ENCODE measurements at places on chromosomes 16 and 17.

DNA sequence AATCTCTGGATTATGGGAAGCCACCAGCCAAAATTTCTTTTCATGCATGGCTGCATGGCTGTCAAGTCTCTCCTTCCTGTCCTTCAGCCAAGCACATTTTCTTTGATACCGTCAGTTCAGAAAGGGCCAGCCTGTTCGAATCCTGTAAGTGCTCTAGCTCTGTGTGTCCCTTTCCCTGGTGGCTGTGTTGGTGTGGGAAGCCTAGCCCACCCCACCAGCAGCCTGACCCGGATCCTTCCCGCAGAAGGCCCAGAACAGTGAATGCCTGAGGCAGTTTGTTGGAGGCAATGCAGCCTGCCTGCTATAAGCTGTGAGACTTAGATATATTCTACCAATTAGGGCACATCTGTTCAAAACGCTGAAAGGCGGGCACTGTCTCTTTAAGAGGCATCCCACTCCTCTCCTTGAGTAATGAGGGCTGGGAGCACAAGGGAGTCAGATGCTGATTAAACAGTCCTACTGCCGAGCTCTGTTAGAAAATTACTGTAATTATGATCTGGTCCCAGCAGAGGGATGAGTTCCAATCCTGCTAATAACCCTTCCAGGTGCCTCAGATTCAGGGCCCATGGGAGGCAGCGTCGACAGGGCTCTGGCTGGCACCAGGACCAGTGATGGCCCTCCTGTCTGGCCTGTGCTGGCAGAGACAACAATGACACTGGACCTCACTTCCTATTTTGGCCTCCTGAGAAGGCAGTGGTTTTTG, 18.4 kb downstream of the SNX11 start:
- no peak for DNase-seq

- DNase-seq: no peak
These were observed 14.9 kb upstream of the NKD1 start for GRCh38 chr16:50533317-50533716.

DNA sequence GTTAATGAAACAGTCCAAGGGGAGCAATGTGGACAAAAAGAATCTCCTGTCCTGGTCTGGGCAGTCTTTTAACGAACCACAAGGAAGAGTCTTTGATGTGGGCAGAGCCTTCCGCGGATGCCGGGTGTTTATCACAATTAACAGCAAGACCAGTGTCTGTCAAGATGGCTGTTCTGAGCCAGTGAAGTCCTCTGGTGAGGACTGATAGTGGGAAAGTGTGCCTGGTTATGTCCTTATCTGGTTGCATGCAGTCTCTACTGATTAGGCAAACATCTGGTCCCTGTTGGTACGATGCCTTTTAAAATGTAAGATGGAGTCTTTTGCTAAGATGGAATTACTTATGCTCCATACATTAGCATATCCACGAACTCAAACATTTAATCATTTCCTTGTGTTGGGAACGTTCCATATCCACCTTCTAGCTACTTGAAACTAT, 88.5 kb downstream of the ZNF18 start:
- DNase-seq: no peak

- peak; percentile 40 for DNase-seq
These were observed 77.0 kb upstream of the TNRC6C start for GRCh38 chr17:77881545-77881944.

- no peak for DNase-seq
These were observed 76.7 kb downstream of the PLD6 start for GRCh38 chr17:17129466-17129865.

- no peak for DNase-seq
These were observed 80.1 kb upstream of the TRAP1 start for GRCh38 chr16:3797473-3797872.

- DNase-seq: no peak
These were observed 7.0 kb downstream of the CUEDC1 start for GRCh38 chr17:57948169-57948554.

DNA sequence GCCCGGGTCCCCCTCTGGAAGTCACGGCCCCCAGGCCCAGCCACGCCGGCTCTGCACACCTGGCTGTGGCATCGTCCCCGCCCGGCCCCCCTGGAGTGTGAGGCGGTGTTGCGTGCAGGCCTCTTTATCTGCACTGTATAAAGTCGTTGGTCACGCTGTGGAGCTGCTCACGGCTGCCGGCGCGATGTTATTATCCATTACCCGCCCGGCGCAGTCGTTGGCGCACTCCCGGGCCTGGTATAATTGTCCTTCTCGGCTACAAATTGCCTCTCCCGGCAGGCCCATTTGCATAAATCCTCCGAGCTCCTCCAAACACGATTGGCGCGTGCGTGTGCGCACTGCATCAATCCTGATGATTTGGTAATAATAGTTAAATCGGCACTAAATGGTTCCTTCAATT, 57.8 kb downstream of the BAHCC1 start:
- no peak for DNase-seq

DNA sequence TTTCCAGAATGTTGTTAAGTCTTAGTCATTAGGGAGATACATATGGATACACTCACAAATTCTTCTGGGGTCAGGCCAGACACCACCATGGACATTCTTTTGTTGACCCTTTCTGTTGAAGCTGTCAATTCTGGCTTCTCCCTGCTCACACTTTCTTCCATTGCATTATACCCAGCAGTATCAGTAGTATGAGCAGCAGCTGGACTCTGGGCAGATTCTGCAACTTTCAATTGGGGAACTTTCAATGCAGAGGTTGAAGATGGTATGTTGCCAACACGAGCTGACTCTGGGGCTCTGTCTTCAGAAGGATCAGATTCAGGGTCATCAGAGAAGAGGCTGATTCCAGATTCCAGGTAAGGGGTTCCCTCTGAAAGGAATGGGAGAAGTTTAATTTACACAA, 45.8 kb downstream of the RND2 start:
- no peak for DNase-seq

- DNase-seq: no peak
These were observed 2.3 kb downstream of the NGFR start for GRCh38 chr17:49497148-49498028.

GRCh38 chr17:56640116-56640515, 46.6 kb downstream of the NOG start:
- DNase-seq: no peak

DNA sequence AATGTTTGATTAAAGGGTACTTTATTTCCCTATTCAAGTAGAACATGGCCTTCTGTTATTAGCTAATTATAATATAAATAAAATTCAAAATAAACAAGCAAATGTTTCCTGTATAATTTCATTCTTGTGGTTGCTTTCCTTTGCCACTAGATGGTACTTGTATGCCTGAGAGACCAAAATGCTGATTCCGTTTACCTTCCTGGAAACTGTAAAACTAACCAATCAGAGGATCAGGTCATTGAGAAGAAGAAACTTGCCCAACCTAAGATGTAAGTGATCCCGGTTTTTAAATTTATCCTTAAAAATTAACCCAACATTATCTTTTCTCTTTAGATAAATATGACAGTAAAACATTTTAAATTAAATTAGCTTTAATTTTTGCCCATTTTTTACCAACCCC, 8.1 kb upstream of the ABCA5 start:
- peak; percentile 10 for DNase-seq

DNA sequence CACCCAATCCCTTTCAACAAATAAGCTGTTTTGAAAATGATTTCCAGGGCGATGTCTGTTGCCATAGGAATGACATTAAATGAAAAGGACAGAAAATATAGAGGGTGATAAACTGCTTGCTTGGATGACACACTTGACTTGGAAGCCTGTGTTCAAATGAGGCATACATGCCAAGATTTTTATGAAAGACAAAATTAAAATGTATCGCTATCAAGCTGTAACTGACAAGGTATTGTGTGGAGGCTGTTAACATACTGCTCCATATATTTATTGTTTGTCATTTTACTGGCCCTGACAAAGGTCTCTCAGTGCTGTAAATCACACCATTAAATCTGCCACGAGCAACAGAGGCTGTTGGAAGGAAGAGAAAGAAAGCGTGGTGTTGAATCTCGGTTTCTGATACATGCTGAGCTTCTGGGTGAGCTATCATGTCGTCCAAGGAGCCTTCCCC, 456.2 kb upstream of the SALL1 start:
- DNase-seq: no peak

DNA sequence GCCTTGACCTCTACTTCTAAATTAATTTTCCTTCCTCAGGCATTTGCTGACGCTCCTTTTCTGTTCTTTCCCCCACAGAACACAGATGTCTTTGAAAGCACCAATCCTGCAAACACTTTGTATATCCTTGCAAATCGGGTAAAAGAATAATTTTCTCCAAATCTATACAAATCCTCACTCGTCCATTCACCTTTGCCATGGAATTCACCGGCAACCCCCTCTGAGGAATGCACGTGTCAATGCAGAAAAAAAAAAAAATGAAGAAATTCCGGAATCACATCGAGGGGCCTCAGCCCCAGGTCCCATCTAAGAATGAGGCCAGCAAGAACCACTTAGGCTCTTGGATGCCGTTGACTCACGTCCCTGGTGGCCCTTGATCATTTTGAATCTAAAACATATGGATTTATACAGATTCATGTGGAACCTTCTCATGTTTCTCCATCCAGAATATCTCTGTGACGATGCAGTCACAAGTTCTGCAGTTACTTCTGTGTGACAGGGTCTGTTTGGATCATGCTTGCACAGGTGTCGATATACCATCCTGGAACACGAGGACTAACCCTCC, 136.9 kb downstream of the RBFOX3 start:
- DNase-seq: no peak

DNA sequence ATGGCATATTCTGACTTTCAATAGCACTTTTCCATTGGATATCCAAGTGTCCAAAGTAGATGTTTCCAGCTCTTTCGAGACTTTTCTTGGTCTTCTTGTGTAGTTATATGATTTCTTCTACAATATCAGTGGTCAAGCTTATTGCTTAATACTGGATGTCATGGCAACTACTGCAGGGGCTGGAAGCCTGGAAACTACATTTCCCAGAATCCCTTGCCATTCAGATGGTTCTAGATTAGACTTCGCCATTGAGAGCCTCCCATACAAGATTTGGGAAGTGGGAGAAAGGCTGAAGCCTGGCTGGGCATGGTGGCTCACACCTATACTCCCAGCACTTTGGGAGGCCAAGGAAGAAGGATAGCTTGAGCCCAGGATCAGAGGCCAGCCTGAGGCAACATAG, 153.6 kb downstream of the C16orf95 start:
- DNase-seq: no peak

DNA sequence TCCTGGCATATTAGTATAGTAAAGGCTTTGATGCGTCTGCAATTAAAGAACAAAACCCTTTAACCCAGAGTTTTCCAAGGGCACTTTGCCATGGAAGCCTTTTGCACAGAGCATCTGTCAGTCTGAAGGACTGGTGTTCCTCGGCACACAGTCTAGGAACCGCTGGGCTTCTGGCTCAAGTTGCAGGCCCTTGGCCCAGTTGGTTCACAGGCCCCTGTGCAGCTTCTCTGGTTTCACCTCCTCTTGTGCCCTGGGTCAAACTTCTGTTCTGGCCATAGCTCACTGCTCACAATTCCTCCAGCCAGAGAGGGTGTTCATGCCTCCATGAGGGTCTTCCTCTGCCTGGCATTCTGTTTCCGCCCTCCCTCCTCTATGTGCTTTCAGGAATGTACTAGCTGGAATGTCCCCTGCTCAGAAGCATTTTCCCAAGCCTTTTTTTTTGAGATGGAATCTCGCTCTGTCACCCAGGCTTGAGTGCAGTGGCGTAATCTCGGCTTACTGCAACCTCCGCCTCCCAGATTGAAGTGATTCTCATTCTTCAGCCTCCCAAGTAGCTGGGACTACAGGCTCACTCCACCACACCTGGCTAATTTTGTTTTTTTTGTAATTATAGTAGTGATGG, 34.5 kb upstream of the TEX2 start:
- DNase-seq: no peak

GRCh38 chr17:64020056-64020766, at the start of gene ICAM2:
ICAM2 (minus strand) TSS chr17:64020633; CDS start chr17:64006691, 13,942 bp downstream.
- peak; percentile 96 for DNase-seq

- no peak for DNase-seq
These were observed 19.0 kb upstream of the KLHDC4 start for GRCh38 chr16:87784812-87785211.

DNA sequence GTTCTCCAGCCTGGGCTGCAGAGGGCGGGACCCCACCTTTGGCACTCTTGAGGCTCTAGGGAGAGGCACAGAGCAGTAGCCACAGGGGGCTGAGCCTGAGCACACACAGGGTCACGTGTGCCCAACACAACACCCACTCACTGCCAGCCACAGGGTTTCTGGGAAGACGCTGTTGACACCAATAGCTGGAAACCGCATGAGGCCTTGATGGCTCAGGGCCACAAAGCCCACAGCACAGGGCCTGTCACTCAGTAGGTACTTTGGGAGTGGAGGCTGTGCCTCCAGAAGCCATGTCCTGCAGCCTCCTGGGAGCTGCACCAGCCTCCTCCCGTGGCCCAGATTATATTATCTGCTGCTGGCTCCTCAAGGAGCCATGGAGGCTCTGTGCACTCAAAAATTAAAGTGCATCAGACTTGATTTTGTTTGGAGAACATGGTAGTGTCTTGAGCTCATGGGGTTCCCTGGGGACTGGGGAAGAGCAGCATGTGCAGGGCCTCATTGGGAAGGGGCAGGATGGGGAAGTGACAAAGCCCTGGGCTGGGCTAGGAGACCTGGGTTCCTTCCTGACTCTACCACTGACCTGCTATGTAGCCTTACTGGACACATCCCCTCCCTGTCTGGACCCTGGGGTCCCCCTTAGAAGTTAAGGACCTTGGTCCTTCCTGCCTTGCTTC, 12.5 kb upstream of the SREBF1 start:
- DNase-seq: peak; percentile 87

- no peak for DNase-seq
These were observed 10.1 kb upstream of the CCL17 start for GRCh38 chr16:57394444-57394843.

GRCh38 chr17:81510785-81511553, 1.6 kb downstream of the ACTG1 start:
- peak; percentile 69 for DNase-seq

DNA sequence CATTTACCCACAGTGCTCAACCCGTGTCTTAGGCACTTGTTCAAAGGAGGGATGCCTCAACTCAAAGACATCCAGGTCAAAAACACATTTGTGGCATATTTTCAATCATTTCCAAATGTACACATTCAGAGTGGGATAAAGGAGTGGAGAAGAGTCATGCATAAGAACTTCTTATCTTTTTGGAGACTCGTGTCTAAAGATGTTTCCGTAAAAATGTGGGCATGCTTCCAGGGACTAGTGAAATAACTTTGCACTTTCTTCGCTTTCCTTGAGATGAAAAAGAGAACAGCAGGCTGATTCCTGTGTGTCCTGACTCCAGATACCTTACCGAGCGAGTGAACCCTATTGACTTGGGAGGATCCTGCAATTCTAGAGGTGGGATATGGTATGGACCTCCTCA, 256.6 kb upstream of the KCNJ16 start:
- no peak for DNase-seq

- no peak for DNase-seq
These were observed 33.4 kb downstream of the B9D1 start for GRCh38 chr17:19329136-19329535.

GRCh38 chr17:18937981-18938691, 13.8 kb upstream of the SLC5A10 start:
- DNase-seq: no peak

- DNase-seq: no peak
These were observed 335.3 kb downstream of the SOX9 start for GRCh38 chr17:72456075-72456474.

- peak; percentile 17 for DNase-seq
These were observed 823 bp downstream of the NBR1 start for GRCh38 chr17:43171586-43172487.

Data from naive thymus-derived CD4-positive, alpha-beta T cell (primary cell).